ENCODE measurements at places on chromosomes 1 and 21.

- peak; percentile 93 for DNase-seq
Observed at GRCh38 chr1:40774266-40774998, 9.2 kb upstream of the KCNQ4 start.

GRCh38 chr1:213987422-213987926 lies 299 bp upstream of the PROX1 start:
- peak; percentile 94 for DNase-seq

- no peak for DNase-seq
Observed at GRCh38 chr21:29130270-29130969, at the start of gene MAP3K7CL. TSS of gene MAP3K7CL (plus strand) at chr21:29130644. CDS start at chr21:29133345, 2,701 bp downstream.

GRCh38 chr1:45686015-45686287 lies 382 bp downstream of the GPBP1L1 start:
- peak; percentile 79 for DNase-seq

DNA sequence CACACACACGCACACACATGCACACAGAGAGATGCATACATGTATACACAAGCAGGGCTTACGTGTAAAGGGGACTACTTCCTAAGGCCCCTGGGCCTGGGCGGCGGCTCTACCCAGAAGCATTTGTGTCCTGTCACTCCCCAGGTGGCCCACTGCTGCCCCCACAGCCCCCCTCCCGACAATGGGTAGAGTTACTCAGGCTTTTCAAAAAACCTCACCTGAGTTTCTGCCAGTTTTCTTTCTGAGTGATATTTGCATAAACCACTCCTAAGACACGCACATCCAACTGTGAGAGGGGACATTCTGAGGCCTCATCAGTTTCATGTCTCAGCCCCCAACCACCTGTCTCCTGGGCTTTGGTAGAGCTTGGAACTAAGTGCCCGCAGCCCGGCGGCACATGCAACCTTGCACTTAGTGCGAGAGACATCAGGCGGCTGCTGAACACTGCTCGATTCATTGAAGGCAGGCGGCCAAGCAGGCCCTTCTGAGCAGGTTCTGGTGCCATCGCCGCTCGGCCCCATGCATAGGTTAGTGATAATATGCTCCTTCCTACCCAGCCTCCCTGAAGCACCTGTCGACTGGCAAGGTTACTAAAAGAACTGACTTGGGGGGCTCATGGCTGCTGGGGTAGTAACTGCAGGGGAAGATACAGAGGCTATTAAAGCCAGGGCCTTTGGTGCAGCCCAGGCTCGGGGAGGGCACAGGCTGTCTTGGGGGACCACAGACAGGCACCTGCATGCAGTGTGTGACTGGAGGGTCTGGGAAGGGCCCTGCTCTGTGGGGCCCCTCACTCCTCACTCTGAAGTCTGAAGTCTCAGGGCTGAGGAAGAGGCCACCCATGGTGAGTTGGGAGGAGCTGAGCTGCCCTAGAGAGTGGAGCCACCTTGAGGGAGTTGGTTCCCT lies 364.2 kb upstream of the VAMP3 start:
- DNase-seq = peak; percentile 48

Data from endodermal cell (in vitro differentiated cells).